ENCODE measurements at places on chromosomes 16 and 17.

GRCh38 chr17:63531022-63531965 is 8.1 kb downstream of the KCNH6 start:
- DNase-seq: no peak

- no peak for DNase-seq
These were observed 43.2 kb upstream of the METRNL start for GRCh38 chr17:83036193-83036592.

GRCh38 chr16:50563989-50564388 is 15.8 kb downstream of the NKD1 start:
- no peak for DNase-seq

GRCh38 chr16:14249291-14250032 is 178.3 kb downstream of the MRTFB start:
- peak; percentile 67 for DNase-seq

DNA sequence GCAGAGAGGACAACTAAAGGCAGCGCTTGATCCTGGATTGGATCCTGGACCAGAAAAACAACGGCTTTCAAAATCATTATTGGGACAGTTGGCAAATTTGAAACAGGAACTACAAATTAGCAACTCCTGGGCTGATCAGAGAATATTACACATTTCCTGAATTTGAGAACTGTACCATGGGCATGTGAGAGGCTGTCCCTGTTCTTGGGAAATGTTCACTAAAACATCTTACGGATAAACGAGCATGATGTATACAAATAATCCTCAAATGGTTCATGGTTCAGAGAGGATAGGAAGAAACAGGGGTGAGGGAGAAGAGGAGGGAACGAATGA is 2.3 kb upstream of the ITGAE start:
- no peak for DNase-seq

GRCh38 chr16:74617206-74617788 is 10.4 kb upstream of the GLG1 start:
- no peak for DNase-seq

DNA sequence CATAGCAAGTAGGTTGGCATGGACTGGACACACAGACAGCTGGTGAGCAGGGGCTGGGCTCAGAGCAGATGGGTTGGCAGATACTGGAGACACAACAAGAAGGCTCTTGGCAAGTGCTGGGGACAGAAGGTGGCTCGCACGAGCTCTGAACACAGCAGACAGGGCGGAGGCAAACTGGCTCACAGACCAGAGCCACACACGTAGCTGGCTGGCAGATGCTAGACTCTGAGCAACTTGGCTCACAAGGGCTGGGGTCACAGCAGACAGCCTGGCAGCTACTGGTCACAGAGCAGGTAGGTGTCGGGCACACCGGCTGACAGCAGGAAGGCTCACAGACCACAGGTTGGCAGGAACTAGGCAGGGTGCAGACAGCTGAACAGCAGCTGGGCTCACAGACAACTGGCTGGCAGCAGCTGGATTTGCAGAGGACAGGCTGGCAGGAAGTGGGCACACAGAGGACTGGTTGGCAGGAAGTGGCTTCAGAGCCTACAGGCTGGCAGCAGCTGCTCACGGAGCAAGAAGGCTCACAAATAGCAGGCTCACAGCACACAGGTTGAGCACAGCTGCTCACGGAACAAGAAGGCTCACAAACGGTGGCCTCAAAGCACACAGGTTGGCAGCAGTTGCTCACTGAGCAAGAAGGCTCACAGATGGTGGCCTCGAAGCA is 725 bp downstream of the KRTAP16-1 start:
- peak; percentile 91 for DNase-seq

DNA sequence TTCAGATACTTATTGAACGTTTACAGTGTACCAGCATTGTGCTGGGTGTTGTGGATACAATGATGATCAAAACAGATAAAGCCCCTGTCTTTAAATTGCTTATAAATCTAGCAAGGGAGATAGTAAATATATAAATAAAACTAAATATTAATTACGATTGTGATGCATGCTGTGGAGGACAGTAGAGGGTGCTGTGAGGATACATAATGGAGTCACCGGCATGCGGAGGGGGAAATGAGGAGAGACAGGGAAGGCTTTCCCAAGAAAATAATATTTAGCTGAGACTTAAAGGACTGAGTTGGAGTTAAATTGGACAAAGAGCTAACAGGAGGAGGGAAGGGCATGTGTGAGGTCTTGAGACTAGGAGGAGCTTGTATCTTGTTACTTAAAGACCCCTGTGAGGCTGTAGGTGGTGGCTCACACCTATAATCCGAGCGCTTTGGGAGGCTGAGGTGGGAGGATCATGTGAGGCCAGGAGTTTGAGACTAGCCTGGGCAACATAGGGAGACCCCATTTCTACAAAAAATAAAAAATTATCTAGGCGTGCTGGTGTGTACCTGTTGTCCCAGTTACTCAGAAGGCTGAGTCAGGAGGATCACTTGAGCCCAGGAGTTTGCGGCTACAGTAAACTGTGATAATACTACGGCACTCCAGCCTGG is 2.4 kb downstream of the DHRS7B start:
- peak; percentile 61 for DNase-seq

GRCh38 chr17:76775021-76775600 is 37.2 kb downstream of the MFSD11 start:
- no peak for DNase-seq

GRCh38 chr16:57513371-57514102 is 22.8 kb downstream of the CCDC102A start:
- no peak for DNase-seq

DNA sequence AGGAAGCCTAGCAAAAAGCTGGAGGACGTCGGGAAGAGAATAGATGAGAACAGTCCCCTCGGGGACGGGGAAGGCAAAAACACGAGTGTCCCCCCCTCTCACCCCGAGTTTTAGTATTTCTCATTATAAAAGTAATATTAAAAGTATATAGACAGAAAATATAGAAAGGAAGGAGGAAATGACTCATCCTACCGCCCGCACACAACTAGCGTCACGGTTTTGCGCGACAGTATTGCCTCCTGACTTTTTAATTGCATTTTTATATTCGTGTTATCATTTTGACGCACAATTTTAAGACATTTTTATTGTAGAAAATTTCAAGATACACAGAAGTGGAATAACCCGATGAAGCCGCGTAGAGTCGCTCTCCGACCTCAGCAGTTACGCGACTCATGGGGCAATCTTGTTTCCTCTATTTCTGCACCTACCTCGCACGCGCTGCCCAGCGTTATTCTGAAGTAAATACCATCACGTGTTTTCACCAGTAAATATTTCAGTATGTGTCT is 652 bp upstream of the SLC25A19 start:
- DNase-seq: peak; percentile 65

GRCh38 chr16:55700961-55701360 is 45.2 kb downstream of the SLC6A2 start:
- DNase-seq: no peak

DNA sequence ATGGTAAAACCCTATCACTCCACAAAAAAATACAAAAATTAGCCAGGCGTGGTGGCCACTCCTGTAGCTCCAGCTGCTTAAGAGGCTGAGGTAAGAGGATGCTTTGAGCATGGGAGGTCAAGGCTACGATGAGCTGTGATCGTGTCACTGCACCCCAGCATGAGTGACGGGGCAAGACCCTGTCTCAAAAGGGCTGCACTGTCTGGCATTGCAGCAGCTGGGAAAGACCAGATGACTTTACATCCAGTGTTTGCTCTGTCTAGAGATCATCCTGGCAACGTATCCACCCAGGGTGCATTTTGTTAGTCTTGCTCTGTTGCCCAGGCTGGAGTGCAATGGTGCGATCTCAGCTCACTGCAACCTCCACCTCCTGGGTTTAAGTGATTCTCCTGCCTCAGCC is 52.0 kb downstream of the MRM3 start:
- DNase-seq: no peak

DNA sequence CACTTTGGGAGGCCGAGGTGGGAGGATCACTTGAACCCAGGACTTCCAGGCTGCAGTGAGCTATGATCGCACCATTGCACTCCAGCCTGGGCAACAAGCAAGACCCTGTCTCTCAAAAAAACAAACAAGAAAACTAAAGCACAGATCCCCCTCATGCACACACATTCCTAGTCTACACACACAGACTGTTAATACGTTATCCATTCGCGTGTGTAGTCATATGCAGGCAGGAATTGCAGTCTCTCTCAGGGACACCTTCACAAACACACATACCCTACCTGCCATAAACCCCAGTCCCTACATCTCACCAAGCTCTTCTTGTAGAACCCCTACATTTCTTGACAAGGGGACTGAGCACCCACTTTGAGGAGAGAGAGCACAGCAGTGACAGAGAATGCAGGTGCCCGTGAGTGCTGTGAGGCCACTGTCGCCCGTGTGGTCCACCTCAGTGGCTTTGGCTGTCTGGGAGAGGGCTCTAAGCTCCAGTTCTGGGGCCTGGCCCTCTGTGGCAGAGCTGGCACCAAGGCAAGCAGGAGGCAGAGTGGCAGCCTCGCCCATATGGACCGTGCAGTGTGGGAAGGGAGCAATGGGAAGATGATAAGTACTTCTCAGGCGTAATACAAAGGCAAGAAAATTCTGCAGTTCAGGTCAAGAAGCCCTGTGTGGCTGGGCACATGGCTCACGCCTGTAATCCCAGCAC is 59.0 kb upstream of the RPH3AL start:
- DNase-seq: no peak

- peak; percentile 91 for DNase-seq
These were observed 68.3 kb downstream of the SNX11 start for GRCh38 chr17:48175692-48176470.

GRCh38 chr17:67139289-67139688 is 94.9 kb downstream of the CACNG1 start:
- no peak for DNase-seq

DNA sequence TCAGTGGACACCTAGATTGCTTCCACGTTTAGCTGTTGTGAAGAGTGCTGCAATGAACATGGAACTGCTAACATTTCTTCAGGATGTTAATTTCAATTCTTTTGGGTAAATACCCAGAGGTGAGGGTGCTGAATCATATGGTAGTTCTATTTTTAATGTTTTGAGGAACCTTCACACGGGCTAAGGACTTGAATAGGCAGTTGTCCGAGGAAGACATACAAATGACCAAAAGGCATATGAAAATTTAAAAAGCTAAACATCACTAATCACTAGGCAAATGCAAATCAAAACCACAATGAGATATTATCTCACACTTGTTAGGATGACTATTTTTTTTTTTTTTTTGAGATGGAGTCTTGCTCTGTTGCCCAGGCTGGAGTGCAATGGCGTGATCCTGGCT is 173.3 kb downstream of the PRKCB start:
- DNase-seq: no peak

DNA sequence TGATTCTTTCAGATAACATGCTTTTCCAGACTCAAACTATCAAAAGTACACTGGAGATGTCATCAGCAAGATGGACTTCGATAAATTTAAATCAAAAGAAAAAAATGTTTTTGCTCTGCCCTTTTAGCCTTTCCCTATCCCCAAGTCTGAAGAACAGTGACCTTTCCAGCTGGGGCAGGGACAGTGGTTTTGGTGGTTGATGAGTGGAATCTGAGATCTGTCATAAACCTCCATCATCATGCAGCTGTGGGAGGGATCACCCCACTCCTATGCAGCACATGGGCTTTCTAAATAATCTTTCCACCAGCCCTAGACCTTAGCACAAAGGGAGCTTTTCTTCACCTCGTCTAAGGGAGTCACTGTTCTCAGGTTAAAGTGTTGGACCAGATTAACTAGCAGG is 869.5 kb upstream of the SOX9 start:
- peak; percentile 81 for DNase-seq

- no peak for DNase-seq
These were observed 5.1 kb upstream of the PYY start for GRCh38 chr17:43958748-43959352.

Measured in myocyte (in vitro differentiated cells).